ENCODE measurements at places on chromosomes 3 and 15.

DNA sequence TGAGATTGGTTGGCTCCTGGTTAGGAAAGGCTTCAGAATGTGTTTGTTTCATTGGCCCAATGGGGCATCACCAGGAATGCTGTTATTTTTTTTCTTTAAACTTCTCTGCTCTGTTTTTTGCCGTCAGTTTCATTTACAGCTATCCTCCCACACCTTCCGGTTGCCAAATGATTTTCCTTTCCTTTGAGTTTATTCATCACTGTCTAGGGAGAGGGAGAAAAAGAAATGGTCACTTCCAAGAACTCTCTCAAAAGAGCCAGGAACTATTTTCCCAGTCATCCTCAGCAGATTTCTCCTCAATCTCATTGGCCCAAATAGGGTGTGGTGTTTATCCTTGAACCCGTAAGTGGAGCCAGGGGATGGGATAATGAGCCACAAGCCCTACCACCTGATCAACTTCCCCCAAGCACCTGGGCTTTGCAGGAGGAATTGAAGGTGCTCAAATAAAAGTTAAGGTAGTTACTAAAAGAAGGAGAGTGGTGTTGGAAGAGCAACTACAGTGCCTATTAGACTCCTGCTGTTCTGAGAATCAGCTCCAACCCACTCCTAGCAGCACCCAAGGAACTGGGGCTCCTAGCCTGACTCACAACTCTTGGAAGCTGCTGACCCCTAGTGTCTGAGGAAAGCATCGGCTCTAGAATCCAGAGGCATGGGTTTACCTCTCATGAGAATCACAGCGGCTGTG is 183.8 kb upstream of the IL12A start:
- peak; percentile 94 for DNase-seq

DNA sequence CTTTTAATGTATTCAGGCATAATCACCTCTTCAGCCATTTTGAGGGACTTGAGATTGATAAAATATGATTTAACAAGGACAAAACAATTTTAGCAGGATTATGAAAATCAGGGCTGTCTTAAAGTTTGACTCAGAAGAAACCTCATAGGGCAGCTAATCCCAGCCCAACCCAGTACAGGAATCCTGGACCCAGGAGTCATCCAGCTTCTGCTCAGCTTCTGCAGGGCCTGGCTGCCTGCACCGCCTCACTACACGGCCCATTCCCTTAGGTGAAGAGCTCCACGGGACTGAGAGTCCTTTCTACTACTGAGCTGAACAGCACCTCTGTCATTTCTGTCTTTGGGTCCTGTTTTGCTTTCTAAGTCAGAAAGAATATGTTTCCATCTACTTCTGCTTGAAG is 37.5 kb downstream of the ARHGAP31 start:
- peak; percentile 23 for DNase-seq

DNA sequence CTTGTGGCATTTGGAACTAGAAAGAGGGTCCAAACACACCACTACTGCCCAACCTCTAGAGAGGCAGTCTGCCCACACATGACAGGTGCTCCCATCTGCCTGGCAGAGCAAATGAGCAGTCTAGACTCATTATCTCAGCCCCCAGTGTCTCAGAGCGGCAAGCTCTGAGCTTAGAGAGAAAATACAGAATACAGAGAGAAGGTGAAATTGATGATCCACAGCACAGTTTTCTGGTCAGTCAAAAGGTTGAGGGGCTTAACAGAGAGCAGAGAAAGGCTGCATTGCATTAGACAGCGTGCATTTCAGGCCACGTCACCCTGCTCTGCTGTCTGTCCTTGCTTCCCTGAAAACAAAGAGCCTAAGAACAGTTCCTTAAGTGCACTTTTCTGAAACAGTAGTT is 135.1 kb downstream of the KCNMB2 start:
- DNase-seq, result no peak

- no peak for DNase-seq
Measured at GRCh38 chr3:184203526-184203925, 17.5 kb downstream of the ABCF3 start.

GRCh38 chr3:25056036-25056755 is 371.9 kb upstream of the RARB start:
- DNase-seq, result no peak

- peak; percentile 70 for DNase-seq
Measured at GRCh38 chr15:90261811-90262210, 3.7 kb upstream of the NGRN start.

GRCh38 chr15:74039656-74040010 is 42.7 kb downstream of the GOLGA6A start:
- DNase-seq, result no peak

DNA sequence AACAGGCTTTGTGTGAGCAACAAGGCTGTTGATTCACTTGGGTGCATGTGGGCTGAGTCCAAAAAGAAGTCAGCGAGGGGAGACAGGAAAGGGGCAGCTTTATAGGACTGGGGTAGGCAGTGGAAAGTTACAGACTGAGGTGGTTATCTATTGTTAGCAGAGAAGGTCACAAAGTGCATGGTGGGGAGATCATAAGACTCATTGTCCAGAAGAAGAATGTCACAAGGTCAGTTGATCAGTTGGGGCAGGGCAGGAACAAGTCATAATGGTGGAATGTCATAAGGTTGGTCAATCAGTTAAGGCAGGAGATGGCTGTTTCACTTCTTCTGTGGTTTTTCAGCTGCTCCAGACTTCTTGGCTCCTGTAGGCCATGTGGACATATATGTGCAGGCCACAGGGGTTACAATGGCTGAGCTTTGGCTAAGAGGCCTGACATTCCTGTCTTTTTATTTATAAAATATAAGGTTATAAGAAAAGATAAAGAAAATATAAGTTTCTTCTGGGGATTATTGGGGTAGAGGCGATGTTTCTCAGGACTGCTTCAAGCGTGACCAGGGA is 69.5 kb upstream of the SNTN start:
- no peak for DNase-seq

- no peak for DNase-seq
Measured at GRCh38 chr3:88061746-88062145, 2.7 kb downstream of the ZNF654 start.

DNA sequence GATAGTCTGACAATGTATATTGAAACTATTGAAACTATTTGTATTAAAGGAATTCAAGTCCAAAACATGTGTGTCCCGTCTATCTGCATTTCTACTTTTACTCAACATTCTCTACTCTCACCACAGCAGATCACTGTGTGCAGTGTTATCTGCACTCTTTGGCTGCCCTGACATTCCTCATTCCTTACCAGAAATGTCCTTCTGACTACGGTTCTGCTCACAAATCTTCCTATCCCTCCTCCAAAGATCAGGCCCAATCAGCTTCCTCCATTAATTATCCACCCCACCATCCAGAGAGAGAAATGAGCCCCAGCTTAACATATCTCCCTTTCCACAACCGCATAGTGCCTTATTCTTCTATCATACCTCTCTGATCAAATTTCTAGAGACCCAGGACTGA is 94.7 kb downstream of the TBL1XR1 start:
- peak; percentile 75 for DNase-seq

- no peak for DNase-seq
Measured at GRCh38 chr3:117600666-117601065, 891.1 kb downstream of the TUSC7 start.

- peak; percentile 38 for DNase-seq
Measured at GRCh38 chr3:74273091-74273490, 341.4 kb downstream of the CNTN3 start.

GRCh38 chr3:71207632-71208031 is 375.9 kb downstream of the FOXP1 start:
- DNase-seq, result no peak

GRCh38 chr15:92958105-92958504 is 58.0 kb downstream of the CHD2 start:
- DNase-seq, result no peak

DNA sequence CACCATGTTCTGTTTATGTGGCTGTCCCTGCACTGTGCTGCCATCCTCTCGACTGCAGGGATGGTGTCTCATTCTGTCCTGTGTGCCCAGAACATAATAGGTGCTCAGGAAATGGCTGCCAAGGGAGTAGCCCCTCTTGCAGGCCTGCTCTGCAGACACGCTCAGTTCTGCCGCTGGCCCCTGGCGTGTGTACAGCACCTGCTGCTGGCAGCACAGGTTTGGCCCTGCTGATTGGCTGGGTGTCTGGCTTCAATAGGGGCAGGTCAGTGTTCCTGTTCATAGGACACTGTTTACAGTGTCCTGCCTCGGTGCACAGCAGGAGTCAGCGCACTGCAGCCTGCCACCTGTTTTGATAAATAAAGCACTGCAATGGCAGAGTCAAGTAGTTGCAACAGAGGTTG is 146.9 kb downstream of the DNAJB8 start:
- no peak for DNase-seq

DNA sequence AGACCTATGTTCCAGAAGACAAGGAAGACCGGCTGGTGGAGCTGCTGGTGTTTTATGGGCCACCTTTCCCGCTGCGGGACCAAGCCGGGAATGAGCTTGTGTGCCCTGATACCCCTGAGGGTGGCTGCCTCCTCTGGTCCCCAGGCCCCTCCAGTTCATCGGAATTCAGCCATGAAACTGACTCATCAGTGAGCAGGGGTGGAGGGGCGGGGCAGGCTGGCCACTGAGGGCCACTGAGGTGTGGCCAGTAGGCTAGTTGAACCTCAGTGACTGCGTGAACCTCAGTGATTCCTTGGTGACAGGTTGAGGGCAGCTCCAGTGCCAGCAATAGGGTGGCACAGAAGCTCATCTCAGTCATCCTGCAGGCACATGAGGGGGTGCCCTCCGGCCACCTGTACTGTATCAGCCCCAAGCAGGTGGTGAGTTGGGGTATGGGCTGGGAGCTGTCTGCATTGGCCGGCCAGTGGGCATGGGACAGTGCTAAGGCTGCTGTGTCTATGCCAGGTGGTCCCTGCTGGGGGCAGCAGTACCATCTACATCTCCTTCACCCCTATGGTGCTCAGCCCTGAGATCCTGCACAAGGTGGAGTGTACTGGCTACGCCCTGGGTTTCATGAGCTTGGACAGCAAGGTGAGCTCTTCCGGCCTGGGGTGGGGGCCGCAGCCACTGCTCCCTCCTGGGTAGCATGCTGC is 20.3 kb downstream of the ACAA1 start:
- no peak for DNase-seq

DNA sequence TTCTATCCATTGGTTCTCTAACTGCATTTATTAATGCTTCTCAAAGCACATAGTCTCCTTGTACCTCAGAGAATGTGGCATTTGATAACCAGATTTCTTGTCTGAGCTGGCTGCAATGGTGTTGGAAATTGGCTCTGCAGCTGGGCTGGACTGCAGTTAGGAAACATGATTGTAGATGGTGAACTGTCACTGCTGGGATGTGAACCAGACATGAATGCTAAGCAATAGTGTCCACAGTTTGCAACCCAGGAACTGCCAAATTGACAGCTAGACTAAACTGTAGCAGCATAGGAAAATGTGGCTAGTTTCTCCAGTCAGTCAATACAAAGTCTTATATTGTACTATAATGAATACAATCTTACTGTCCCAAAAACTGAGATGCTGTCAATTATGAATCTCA is 656.6 kb upstream of the GOLIM4 start:
- DNase-seq, result no peak

GRCh38 chr15:97875513-97876280 is 84.8 kb upstream of the ARRDC4 start:
- no peak for DNase-seq

DNA sequence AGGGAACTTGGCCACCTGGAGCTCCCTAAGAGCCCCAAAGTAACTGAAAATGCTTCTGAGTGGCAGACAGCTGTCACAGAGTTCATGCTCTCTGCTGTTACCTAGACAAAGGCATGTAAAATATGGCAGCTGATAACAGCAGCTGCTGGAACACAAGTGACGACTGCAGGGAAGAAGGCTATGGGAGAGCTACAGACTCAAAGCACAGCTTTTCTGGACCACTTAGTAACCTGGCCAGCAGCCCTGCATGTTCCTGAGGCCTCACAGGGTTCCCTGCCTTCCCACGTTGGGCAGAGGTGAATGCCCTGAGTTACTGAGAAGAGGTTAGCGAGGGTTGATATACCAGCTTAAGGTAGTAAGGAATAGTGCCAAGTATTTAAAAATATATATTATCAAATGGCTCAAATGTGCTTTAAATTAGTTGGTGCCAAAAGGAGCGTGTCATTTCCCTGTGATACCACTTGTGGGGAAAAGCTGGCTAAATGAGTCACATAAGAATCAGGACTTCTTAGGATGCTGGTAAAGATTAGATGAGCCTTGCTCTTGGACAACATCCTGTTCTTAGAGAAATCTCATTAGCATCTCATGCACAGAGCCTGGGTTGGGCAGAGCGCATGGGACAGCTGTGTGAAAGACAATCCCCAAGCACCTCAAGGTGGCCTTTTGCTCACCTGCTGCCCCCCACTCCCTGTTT is 76.4 kb upstream of the SCN5A start:
- DNase-seq, result peak; percentile 28

DNA sequence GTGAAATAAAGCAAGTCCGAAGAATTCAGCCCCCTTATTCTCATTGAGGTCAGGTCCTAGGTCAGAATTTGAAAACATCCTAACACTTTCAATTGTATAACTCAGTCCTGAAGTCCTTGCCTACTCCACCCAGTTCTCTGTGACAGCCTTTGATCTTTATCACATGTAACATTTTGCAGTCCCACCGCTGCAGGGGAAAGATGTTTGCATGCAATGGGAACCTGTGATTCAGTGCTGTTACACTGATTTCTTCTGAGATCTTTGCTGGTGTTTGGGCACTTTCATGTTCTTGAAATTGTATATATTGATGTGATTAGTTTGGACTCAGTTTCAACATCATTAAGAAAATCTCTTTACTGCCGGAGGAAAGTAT is 18.0 kb upstream of the SECISBP2L start:
- DNase-seq, result no peak

- DNase-seq, result no peak
Measured at GRCh38 chr3:126509597-126510307, 7.8 kb downstream of the UROC1 start.

DNA sequence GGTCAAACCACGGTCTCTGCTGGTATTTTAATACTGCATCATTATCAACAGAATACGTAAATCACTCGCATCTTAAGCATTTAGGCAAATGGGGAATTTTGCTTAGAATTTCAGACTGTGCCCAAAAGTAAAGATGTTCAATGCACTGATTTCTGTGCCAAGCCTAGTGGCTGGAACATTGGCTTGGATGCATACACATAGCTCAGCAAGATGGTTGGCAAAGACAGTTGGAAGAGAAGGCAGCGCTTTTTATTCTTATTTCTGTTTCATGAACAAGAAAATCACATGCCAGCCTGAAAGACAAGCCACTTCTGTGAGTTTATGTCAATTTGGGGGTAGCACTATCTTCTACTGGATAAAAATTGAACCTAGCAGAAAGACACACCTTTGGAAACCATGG is 15.1 kb downstream of the MECOM start:
- DNase-seq, result no peak

DNA sequence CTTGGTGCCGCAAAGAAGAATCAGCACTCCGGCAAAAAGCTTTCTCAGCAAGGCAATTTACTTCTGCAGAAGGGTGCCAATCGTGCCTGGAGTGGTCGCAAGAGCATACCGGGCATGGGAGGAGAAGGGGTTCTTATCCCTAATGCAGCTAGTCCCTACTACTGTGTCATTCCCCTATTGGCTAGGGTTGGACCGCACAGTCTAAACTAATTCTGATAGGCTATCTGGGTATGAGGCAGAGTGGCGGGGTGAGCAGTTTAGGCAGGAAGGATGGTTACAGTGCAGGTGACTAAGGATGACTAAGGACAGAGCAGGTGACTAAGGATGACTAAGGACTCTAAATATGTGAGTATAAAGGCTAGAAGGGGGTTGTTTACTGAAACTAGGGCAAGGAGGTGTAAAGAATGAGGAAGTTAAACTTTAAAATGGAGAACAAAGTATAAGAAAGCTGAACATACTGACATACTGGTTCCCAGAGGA is 52.9 kb downstream of the PGBD4 start:
- no peak for DNase-seq

- no peak for DNase-seq
Measured at GRCh38 chr3:12835052-12835665, 6.2 kb downstream of the RPL32 start.

GRCh38 chr15:90836296-90836871 is 32.0 kb upstream of the FURIN start:
- peak; percentile 73 for DNase-seq

Data from fibroblast of pulmonary artery (primary cell).